Fibroblast of skin of right biceps (primary cell): ENCODE measurements at places on chromosomes 4 and X.

DNA sequence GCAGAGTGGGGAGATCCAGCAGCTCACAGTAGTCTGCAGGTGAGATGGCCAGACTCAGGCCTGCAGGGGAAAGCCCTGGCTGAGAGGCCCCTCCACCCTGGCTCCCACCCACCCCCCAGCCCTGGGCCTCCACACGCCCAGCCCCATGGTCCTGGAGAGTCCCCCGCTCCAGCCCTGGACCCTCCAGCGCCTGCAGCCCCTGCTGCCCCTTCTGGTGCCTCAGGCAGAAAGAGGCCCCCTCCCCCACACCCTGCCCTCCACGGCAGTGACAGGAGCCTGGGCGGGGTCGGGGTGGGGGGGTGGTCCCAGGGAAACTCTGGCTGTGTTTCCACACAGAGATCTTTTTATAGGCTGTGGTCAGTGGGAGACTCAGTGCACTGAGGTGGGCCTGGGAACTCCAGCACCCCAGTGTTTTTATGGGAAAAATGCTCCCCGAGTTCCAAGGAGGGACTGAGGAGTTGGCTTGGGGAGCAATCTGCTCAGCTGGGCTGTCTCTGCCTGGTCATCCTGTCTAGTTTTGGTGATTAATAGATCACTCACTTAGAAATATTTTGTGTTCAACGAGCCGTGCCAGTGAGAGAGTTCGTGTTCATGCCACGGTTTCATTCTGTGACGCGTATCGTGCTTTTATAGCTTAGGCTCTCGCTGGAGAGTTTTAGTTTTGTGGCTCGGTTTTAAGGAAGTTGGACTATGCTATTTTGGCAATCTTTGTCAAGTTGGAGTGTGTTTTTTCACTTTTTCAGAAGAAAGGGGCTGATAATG lies 53.1 kb upstream of the HGFAC start:
- peak; percentile 81 for DNase-seq

DNA sequence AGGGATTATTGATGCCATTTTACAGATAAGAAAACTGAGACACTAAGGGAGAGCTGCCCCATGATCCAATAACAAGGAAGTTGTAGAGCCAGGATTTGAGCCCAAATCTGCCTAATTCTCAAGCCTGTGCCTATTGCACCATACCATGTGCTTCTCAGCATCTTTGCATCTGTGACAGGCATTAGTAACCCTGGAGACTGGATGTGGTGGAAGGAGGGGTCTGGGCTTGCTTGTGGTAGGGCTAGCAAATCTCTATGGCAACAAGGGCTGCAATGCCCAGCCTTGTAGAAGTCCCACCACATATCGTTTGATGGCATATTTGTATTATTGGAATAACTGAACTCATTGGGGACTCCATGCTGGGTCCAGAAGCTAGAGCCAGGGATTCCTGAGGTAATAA lies 58.1 kb downstream of the RTL5 start:
- no peak for DNase-seq

DNA sequence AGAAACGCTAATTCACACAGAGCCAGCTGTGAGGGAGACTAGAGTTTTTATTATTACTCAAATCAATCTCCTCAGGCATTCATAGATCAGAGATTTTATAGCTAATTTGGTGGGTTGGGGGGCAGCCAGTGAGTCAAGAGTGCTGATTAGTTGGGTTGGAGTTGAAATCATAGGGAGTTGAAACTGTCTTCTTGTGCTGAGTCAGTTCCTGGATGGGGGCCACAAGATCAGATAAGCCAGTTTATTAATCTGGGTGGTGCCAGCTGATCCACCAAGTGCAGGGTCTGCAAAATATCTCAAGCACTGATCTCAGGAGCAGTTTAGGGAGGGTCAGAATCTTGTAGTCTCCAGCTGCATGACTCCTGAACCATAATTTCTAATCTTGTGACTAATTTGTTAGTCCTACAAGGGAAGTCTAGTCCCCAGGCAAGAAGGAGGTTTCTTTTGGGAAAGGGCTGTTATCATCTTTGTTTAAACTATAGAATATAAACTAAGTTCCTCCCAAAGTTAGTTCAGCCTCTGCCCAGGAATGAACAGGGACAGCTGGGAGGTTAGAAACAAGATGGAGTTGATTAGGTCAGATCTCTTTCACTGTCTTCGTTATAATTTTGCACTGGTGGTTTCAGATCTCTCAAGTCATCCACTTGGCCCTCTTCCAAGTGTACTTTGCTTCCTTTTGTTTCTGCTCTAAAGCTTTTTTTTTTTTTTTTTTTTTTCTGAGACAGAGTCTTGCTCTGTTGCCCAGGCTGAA lies 5.4 kb upstream of the NAA11 start:
- DNase-seq, result peak; percentile 61

DNA sequence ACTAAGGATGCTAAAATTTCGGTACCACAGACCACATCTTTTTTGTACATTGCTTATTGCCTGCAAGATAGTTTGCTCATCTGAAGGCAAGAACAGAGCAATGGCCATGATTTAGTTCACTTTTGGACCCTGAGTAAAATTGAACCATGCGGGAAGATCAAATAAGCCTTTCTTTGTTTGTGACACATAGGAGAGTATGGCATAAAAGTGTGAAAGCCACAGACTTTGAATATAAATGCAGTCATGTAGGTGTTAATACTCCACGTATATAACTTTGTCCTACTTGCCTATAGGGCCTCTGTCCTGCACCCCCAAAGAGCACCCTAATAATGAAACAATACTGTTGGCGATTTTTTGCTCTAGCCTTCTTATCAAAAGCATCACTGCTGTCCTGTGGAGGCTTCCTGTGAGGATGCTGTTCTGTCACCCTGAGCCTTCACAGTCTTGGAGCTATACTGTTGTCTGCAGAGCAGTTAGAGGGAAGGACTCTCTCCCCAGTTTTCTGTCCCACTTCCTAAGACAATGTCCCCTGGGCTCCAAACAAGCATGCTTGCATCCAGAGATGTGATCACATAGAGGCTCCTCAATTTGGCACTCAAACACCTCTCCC lies 10.2 kb upstream of the CXCL13 start:
- DNase-seq, result no peak

- DNase-seq, result no peak
Measured at GRCh38 chr4:87025023-87025613, 90.3 kb downstream of the AFF1 start.

DNA sequence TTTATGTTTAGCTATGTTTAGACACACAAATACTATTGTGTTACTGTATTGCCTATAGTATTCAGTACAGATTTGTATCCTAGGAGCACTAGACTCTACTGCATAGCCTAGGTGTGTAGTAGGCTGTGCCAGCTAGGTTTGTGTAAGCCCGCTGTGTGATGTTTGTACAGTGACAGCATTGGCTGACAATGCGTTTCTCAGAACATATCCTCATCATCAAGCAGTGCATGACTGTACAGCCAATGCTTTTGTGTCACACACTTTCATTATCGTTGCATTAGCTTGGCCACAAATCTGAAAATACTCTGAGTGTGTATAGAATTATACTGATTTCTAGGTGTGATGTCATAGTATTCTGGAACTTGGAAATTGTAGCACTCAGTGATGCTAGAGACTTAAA lies 63.4 kb downstream of the CLDN34 start:
- DNase-seq, result no peak

GRCh38 chr4:1036095-1036494 lies 24.7 kb downstream of the FGFRL1 start:
- no peak for DNase-seq

- no peak for DNase-seq
Measured at GRCh38 chr4:1538941-1539772, 132.9 kb upstream of the NKX1-1 start.

DNA sequence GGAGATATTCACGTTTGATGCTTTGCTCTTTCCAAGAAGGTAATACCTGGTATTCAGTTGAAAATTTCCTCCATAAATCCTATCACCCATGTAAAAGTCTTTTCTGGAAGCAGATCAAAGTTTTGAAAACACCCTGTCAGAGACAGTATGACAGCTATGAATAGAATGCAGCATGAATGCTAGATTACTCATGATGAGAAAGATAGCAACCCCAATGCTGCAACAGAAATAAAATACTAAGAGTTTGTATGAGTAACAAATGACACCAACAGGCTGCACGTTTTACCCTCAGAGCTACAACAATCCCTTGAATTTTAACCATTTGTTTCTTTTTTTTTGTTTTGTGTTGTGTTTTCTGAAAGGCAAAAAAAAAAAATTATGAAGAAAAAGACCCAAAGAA lies 108.6 kb downstream of the ARHGAP6 start:
- peak; percentile 75 for DNase-seq

DNA sequence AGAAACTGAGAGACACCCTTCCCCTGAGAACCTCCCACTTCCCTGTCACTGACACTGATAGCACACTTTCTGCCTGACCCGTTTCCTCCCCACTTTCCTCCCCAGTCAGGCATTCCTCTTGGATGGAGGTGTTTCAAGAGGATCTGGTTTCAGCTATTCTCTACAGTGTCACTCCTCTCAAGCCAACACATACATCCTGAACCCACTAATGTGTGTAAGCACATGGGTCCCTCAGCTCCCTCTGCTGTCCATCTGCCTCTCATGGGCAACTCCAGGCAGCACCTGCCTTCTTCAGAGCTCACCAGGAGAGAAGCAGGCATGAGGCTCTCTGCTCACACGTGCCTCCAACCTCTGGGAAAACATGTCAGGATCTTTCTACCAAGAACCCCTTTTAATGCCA lies 207.6 kb downstream of the NAF1 start:
- DNase-seq, result peak; percentile 6

GRCh38 chr4:53614591-53614990 lies 23.3 kb upstream of the LNX1 start:
- DNase-seq, result no peak

DNA sequence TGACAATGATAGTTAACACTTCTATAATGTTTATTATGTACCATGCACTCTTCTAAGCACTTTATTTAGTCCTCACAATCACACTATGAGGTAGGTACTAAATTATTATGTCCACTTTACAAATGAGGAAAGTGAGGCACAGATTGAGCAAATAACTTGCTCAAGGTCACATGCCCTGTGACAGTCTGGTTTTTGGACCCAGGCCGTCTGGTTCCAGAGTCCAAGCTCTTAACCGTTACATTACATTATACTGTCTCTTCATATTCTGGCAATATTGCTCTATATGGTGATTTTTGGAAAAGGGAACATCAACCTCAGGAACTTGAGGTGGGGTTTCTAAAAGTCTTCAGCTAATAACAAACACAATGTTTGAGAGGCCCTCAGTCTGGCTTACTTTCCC lies 12.8 kb downstream of the SYTL4 start:
- DNase-seq, result no peak

DNA sequence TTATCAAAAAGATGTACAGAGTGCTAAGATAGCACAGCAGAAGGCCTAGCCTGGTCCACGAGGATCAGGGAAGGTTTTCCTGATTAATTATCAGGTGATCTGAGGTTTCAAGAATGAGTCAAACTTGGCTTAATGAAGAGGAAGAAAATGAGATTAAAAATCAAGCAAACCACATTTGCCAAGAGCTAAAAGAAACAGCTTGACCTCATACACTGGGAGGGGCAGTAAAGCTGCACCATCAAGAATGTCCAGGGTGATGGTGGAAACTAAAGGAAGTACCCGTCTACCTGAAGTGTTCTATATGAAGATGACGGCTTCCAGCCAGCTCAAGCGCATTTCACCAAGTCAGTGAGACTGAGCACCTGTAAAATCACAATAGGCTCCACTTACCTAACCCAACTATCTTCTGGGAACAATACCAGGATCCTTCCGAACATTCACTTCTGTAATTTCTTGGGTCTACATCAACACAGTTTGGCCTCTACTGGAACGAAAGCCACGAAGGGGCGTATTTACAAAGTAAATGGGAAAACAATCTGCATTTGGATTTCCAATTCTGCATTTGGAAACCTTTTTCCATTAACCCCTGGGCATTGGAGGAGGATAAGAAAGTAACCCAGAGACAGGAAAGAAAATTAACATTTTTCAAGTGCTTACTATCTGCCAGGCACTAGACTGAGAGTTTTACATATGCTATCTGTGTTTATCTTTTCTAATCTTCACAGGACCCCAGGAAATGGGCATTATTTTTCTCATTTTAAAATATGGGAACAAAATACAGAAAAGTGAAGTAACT lies 114.0 kb upstream of the DCLK2 start:
- DNase-seq, result no peak

DNA sequence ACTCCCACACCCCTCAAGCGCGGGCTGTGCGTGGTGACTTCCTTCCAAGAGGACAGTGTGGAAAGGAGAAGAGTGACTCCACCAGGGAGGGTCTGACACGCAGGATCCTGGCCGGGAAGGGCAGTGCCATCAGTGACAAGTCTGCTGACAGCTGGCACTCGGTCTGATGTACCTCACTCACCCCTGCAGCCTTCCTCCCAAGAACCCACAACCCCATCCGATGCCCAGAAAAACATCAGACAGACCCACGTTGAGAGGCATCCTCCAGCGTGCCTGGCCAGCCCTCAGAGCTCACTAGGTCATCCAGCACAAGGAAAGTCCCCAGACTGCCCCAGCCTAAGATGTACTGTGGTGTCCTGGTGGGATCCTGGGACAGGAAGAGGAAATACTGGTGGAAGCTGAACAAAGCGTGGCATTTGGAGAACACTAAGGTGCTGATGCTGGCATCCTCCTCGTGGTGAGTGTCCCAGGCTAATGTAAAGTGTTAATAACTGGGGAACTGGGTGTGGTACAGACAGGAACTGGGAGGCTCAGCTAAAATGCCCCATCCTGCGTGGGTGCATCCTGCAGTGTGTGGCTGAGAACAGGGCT lies 200.0 kb upstream of the PSAPL1 start:
- no peak for DNase-seq
